Hematopoietic multipotent progenitor cell treated with erythropoietin and hydrocortisone succinate and interleukin-3 and kit ligand, for 8 days (in vitro differentiated cells): ENCODE measurements at places on chromosomes 2 and 18.

GRCh38 chr2:150424406-150424805, 63.1 kb downstream of the RND3 start:
- DNase-seq = no peak

DNA sequence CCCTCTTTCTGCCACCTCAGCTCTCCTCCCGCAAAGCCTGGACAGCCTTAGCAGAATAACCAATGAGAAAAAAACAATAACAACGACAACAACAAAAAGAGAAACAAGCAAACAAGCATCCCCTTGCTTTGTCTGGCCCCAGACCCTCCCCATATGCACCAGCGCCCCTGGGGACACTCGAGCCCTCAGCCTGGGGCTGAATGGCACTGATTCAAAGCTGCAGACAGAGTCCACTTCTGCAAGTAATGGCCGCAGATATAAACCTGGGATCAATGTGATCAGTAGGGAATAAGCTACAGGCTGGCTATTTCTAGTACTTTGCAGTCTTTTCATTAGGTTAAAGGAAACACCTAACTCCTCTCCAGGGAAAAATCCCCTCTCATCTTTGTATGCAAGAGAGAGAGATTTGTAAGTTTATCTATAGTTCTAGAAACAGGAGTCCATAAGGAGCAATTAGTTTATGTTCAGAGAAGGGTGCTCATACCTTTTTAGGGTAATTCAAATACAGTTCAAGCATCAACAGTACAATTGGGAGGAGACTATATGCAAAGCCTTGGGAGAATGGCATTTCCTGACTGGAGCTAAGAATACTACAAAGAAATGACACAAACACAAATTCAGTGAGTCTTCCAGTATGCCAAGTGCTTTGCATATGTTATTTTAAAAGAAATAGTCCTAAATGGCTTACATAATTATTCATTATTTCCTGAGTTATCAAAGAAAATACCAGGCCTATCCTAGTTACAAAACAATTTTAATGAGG, 122.3 kb upstream of the DDX18 start:
- DNase-seq = no peak

DNA sequence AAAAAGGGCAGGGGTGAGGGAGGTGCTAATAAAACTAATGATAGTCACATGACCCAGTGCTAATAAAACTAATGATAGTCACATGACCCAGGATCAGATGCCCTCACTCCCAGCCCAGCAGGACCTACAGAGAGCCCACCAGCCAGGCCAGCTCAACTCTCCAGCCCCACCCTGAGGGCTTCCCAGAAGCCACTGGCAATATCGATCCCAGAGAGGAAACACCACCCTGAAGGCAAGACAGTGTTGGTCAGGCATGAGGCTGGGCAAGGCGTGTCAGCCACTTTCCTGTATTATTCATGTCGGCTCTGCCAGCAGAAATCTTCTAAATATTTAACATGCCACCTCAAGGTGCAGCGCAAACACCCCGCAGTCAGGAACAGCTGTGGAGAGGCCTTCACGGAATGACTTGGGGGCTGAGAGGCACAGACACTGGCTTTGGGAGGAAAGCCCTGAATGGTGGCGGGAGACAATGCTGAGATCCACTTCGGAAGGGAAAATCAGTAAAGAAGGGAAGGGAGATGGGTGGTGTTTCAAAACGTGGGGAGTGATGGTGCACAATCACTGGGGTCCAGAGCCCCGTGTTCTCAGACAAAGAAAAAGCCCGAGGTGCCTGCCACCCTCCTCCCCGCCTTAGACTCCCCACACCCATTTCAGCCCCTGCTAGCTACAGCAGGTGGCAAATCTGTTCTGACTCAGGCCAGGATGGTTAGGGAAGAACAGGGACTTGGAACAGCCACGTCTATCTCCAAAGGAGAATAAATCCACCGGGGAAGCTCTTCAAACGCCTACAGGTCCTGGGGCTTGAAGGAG, 1.4 kb downstream of the REEP1 start:
- no peak for DNase-seq

DNA sequence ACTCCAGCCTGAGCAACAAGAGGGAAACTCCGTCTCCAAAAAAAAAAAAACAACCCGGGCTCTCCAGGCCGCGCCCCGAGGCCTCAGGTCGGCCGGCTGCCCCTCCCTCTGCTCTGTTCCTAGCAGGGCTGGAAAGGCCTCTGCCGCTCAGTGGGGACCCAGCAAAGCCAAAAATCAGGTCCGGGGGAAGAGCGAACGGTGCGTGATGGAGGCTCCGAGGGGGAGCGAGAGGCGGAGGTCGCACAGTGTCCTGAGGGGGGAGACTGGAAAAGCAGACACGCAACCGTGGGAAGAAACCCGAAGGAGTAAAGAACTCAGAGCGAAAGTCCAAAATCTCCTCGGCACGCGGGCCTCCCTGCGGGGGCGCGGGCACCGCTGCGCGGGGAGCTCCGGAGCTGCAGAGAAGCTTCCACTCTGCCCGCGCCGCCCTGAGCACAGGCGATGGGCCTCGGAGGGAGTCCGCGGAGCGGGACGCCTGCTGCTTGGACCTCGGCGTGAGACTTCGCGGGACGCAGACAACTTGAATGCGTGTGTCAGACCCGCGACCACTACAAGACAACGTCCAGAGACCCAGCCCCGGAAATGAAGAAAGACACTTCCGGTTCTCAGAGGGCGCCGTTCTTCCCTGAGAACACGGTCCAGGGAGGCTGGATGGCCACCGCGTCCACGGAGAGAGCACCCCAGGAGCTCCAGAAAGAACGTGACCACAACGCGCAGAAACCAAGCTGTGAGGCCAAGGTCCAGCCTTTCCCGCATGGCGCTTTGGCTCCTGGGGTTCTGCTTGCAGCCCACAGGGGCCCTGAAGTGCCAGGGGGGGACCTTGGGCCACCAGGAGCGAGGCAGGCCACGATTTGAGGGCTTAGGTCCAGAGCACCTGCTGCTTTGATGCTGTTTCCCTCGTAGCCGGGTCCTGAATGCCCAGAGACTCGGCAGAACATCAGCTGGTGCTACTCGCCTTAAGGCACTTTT, 219.8 kb downstream of the DPP10 start:
- DNase-seq = no peak

DNA sequence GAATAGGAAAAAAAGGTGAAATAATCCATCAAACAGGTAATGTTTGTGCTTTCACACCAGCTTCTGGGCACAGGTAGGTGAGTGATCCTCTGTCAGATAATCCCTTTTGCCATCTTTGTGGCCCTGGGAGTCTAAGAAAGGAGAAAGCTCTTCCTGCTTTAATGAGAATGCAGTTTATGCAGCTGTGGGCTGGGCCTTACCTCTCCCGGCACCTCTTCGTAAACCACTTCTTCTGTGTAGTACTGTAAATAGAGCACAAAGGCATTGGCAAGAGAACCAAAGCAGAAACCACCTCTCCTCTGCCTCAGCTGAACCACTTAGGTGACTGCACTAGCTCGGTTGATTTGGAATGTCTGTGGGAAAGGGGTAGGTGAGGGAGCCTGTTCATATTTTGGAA, 4.9 kb downstream of the NEB start:
- no peak for DNase-seq

GRCh38 chr2:127093648-127094210, 13.2 kb downstream of the BIN1 start:
- no peak for DNase-seq

GRCh38 chr2:215966274-215966673, 47.1 kb downstream of the MREG start:
- DNase-seq = peak; percentile 36

- DNase-seq = no peak
These were observed 131.6 kb downstream of the CDH2 start for GRCh38 chr18:28045176-28045810.

- DNase-seq = peak; percentile 84
These were observed 22.4 kb downstream of the NLRC4 start for GRCh38 chr2:32242331-32242730.

- DNase-seq = no peak
These were observed 197.5 kb downstream of the IRS1 start for GRCh38 chr2:226601881-226602662.

GRCh38 chr2:105789745-105790460, 45.2 kb downstream of the NCK2 start:
- peak; percentile 65 for DNase-seq

- no peak for DNase-seq
These were observed 30.9 kb downstream of the SMCHD1 start for GRCh38 chr18:2686349-2686968.

- DNase-seq = no peak
These were observed 1.9 kb downstream of the CTLA4 start for GRCh38 chr2:203869223-203870042.

- DNase-seq = no peak
These were observed 139.8 kb downstream of the LTBP1 start for GRCh38 chr2:33086400-33087015.

- DNase-seq = no peak
These were observed 253.6 kb downstream of the LRRTM4 start for GRCh38 chr2:77268626-77269025.

GRCh38 chr2:235382179-235382578, 111.7 kb upstream of the AGAP1 start:
- DNase-seq = no peak

- DNase-seq = no peak
These were observed 40.7 kb upstream of the TANK start for GRCh38 chr2:161119483-161119882.

DNA sequence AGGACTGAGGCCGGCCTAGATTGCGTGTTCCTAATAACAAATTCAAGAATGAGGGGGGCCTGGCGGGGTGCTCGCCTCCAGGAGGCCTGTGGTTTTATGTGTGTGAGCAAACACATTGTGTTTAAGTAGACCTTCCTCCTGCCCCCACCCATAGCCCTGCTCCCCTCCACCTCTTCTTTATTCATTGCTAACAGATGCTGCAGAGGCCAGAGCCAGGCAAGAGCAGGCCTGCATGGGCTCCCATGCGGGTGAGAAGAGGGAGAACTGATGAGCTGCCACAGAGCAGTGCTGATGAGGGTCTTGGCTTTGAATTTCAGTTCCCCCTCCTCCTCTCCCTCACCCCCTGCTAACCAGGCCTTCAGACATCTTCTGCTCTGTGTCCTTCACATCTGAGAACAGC, 154.6 kb downstream of the OSR1 start:
- DNase-seq = no peak

DNA sequence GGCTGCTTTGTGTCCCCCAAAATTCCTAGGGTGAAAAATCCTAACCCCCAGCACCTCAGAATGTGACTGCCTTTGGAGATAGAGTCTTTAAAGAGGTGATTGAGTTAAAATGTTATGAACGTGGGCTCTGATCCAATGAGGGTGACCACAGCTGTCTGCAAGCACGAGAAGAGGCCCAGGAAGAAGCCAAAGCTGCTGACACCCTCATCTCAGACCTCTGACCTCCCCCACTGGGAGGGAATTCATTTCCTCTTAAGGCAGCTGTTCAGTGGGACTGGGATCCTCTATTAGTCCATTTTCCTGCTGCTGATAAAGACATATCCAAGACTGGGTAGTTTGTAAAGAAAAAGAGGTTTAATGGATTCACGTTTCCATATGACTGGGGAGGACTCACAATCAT, 544.4 kb downstream of the DCDC2C start:
- DNase-seq = no peak

DNA sequence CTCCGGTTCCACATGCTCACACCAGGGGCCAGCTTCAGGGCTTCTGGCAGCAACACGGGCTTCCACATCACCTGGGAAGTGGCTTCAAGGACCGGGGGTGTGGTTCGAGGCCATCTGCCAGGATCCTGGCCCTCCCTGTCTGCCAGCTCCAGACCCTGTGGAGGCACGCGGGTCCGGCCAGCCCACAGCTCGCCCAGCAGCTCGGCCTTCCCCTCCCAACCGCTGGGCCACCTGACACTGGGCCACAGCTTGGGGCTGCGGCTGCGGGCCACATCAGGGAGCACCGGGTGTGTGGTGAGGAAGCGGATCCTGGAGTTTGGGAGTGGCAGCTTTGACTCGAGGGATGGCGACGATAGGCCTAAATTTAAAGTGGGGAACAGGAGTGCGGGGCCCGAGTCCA, 7.0 kb downstream of the C2orf81 start:
- DNase-seq = no peak

GRCh38 chr2:39947294-39948015, 168.4 kb upstream of the THUMPD2 start:
- no peak for DNase-seq

GRCh38 chr2:217177720-217178119, 317.9 kb upstream of the TNP1 start:
- no peak for DNase-seq

DNA sequence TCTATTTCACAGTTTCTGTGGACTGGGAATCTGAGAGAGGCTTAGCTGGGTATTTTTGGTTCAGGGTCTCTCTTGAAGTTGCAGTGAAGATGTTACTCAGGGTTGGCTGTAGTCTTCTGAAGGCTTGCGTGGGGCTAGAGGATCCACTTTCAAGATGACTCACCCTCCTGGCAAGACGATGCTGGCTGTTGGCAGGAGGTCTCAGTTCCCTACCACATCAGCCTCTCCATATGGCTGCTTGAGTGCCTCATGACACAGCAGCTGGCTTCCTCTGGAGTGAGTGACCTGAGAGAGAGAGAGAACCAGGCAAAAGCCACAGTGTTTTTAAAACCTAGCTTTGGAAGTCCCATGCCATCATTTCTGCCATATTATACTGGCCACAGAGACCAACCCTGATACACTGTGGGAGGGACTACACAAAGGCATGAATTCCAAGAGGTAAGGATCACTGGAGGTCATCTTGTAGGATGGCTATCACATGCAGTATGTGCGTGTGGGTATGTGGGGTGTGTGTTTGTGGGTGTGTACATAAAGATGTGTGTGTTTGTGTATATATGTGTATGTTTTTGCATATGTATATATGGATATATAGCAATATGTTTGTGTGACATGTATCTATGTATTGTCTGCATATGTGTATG, 25.1 kb downstream of the DNPEP start:
- DNase-seq = peak; percentile 56

DNA sequence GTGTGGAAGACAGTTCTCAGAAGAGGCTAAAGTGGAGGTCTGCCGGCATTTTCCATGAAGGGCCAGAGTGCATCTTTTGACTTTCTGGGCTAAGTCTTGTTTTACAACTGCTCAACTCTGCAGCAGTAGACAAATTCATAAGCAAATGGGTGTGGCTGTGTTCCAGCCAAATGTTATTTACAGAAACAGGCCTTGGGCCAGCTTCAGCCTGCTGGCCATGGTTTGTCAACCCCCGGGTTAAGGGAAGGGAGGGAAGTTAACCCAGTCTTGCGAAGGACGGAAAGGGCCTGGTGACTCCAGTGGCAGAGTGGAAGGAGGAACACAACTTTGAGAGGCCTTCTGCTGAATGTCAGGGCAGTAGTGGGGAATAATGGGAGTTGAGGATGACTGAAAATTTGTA, 34.3 kb upstream of the NCKAP5 start:
- no peak for DNase-seq

- DNase-seq = no peak
These were observed 374.1 kb downstream of the LPIN1 start for GRCh38 chr2:12120281-12121150.

- no peak for DNase-seq
These were observed 21.8 kb downstream of the TMEM182 start for GRCh38 chr2:102783506-102784183.

GRCh38 chr2:140117386-140117785, 1337.2 kb upstream of the NXPH2 start:
- DNase-seq = no peak
